ENCODE measurements at places on chromosomes 11 and 22. TPM values are rescaled to one million over a fixed set of nuclear protein-coding genes. Genes with fewer than 3 reads are reported as not detected.
A peak's percentile ranks its signal among the peaks of the same experiment; 100 is the strongest.

XRRA1 gene
- total RNA-seq = 4.9 TPM

RHOD gene
- not detected for total RNA-seq

RFPL1 gene
- total RNA-seq = not detected

DNA sequence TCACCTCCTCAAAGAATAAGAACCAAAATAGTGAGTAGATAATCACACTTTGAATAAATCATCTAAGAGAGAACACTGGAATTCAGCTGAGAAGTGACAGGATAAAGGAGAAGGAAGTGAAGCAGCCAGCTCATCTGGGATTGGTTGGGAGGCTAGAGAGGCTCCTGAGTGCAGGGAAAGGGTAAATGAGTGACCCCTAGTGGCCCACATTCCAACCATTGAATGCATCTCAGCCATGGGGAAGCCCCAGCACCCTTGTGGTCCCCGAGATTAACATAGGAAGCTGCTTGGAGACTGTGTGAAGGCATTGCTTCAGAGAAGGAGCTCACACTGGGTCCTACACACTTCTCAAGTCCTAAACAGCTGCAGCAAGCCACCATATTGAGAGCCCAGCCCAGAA lies 82.3 kb downstream of the JRKL start:
- DNase-seq = peak; percentile 13
- no peaks in the 10 kb centered on the region for H3K4me1 ChIP-seq
- H3K27ac ChIP-seq = no peak overlapping the region
- H3K36me3 ChIP-seq = no peaks in the 10 kb centered on the region
- no peaks in the 10 kb centered on the region for H3K27me3 ChIP-seq

GRCh38 chr11:10109806-10110205 lies 184.2 kb downstream of the SBF2 start:
- no peak for DNase-seq
- H3K36me3 ChIP-seq = no peaks in the 10 kb centered on the region
- H3K27ac ChIP-seq = no peak overlapping the region
- no peaks in the 10 kb centered on the region for H3K27me3 ChIP-seq
- H3K4me3 ChIP-seq = no peak overlapping the region

GRCh38 chr11:17506942-17507341 lies 30.3 kb upstream of the ABCC8 start:
- H3K4me3 ChIP-seq = no peak overlapping the region
- no peak for DNase-seq
- H3K27ac ChIP-seq = no peak overlapping the region
- peaks cover 15% of the 10 kb centered on the region for H3K4me1 ChIP-seq

- DNase-seq = no peak
- H3K4me3 ChIP-seq = no peak overlapping the region
- no peak overlapping the region for H3K27ac ChIP-seq
- H3K36me3 ChIP-seq = no peaks in the 10 kb centered on the region
Measured at GRCh38 chr22:39490966-39491680, 11.0 kb upstream of the MIEF1 start.
